ENCODE measurements at places on chromosomes 3 and 15. TPM values are rescaled to one million over a fixed set of nuclear protein-coding genes. Genes with fewer than 3 reads are reported as not detected.

DNA sequence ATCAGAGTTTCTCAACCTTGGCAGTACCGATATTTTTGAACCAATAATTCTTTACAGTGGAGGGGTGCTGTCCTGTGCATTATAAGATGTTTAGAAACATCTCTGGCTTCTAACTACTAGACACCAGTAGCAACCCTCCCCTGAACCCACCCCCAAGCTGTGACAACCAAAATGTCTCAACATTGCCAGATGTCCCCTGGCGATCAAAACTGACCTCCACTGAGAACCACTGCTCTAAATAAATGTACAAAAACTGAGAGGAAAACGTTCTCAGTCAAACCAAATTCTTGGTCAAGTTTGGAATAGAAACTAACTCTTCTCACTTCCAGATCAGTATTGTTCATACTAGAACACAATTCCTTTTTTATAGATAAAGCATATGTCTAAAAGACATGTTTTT is 58.5 kb downstream of the GPR160 start:
- DNase-seq: no peak
- H3K27ac ChIP-seq: no peak overlapping the region
- no peak overlapping the region for H3K4me3 ChIP-seq
- no peaks in the 10 kb centered on the region for H3K4me1 ChIP-seq
- H3K36me3 ChIP-seq: peaks cover 52% of the 10 kb centered on the region

- no peak overlapping the region for H3K4me3 ChIP-seq
- no peaks in the 10 kb centered on the region for H3K4me1 ChIP-seq
- DNase-seq: no peak
Measured at GRCh38 chr3:30319713-30320112, 286.7 kb upstream of the TGFBR2 start.

DNA sequence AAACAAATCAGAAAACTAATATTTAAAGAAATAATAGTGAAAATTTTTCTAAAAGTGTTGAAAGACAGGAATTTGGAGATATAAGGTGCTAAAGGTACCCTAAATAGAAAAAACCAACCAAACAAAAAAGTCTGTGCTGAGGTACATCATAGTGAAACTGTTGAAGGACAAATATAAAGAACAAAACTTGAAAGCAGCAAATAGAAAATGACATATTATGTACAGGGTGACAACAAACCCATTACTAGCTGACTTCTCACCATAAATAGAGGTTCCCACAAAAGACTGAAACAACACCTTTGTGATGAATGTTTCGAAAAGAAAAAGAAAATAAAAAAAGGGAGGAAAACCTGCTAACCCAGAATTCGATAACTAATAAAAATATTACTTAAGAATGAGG is 502.5 kb upstream of the NECTIN3 start:
- no peak overlapping the region for H3K27ac ChIP-seq
- H3K27me3 ChIP-seq: no peaks in the 10 kb centered on the region
- no peaks in the 10 kb centered on the region for H3K4me1 ChIP-seq
- DNase-seq: no peak

DNA sequence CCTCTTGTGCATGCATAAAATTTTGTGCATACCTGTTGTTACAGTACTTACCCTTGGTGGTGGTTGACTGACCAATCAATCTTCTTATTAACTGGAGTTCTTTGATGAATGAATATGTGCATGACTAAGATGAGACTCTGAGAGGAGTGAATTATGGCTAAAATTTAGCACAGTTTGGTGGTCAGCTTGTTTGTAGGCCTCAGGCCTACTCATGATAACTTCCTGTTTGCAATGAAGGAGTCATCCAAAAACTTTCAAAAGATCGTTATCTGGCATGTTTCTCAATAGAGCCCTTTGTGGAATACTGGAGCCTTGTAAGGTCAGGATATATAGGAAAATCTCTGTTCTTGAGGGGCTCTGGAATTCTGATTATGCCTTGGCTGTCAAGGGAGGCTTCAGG is 66.5 kb downstream of the LEKR1 start:
- H3K4me1 ChIP-seq: peaks cover 17% of the 10 kb centered on the region
- H3K27me3 ChIP-seq: no peaks in the 10 kb centered on the region
- no peak overlapping the region for H3K27ac ChIP-seq
- DNase-seq: no peak
- no peak overlapping the region for H3K4me3 ChIP-seq

ACAN gene
- 23.2 TPM for total RNA-seq

DNA sequence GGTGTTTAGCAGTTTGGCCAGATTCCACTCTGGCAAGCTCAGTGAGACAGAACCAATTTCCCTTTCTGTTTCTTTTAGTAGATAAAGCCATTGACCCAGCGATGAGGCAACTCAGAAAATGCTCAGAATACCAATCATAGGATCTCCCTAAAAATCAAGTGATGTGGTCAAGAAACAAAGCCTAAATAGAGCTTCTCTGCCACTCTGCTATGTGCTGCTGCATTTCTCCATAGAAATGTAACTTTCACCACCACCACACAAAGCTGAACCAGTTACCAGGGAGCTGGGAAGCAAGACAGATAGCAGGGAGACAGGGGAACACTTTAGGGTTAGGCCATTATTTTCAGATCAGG is 109.8 kb downstream of the RPL22L1 start:
- no peak for DNase-seq
- H3K27ac ChIP-seq: peak overlapping the region; percentile 37
- H3K4me1 ChIP-seq: peaks cover 13% of the 10 kb centered on the region
- H3K27me3 ChIP-seq: no peaks in the 10 kb centered on the region
- H3K4me3 ChIP-seq: no peak overlapping the region
- no peaks in the 10 kb centered on the region for H3K36me3 ChIP-seq

GRCh38 chr3:177551431-177551836 is 354.2 kb upstream of the TBL1XR1 start:
- no peak overlapping the region for H3K27ac ChIP-seq
- no peak for DNase-seq
- H3K27me3 ChIP-seq: no peaks in the 10 kb centered on the region
- peaks cover 57% of the 10 kb centered on the region for H3K4me1 ChIP-seq
- H3K36me3 ChIP-seq: no peaks in the 10 kb centered on the region

DNA sequence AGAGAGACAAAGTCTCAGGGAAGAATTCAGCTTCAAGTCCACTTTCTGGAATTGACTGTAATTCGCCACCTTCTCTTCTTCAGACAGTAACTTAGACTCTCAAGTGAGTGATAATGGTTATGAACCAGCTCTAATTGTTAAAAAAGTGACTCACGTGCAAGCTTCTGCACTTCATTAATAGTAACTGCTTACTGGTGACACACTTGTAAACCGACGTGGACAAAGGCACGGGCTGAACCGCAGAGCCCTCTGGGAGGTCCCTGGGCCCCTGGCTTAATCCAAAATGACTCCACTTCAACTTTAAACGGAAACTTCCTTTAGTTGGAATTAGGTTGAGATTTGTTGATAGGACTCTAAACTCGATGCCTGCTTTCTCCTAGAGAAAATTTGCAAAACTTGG is 17.0 kb downstream of the MUC4 start:
- no peaks in the 10 kb centered on the region for H3K4me1 ChIP-seq
- H3K4me3 ChIP-seq: no peak overlapping the region
- no peak for DNase-seq
- H3K36me3 ChIP-seq: no peaks in the 10 kb centered on the region
- H3K27ac ChIP-seq: no peak overlapping the region

GRCh38 chr3:158381262-158381868 is 189.6 kb upstream of the MLF1 start:
- H3K27me3 ChIP-seq: no peaks in the 10 kb centered on the region
- no peak overlapping the region for H3K4me3 ChIP-seq
- no peaks in the 10 kb centered on the region for H3K36me3 ChIP-seq
- no peaks in the 10 kb centered on the region for H3K4me1 ChIP-seq

GRCh38 chr3:78707609-78708008 is 1060.2 kb downstream of the ROBO1 start:
- H3K4me3 ChIP-seq: no peak overlapping the region
- H3K4me1 ChIP-seq: no peaks in the 10 kb centered on the region
- H3K36me3 ChIP-seq: no peaks in the 10 kb centered on the region
- DNase-seq: no peak
- H3K27me3 ChIP-seq: no peaks in the 10 kb centered on the region

UNC13C gene
- total RNA-seq: 1.2 TPM

DNA sequence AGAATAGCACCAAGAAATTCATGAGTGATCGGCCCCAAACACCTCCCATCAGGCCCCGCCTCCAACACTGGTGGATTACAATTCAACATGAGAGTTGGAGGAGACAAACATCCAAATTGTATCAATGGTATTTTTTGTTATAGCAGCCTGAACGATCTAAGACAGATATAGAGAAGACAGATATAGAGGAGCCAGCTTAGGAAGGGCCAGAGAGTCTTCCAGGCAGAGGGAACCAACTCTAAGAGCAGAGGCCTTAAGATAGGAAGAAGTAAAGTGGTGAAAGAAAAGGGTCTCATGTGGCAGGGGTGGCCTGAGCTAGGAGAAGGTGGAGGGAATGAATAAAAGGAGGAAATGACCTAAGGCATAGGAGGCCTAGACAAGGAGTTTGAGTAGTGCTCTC is 158.8 kb upstream of the TBL1XR1 start:
- no peak for DNase-seq
- H3K36me3 ChIP-seq: no peaks in the 10 kb centered on the region
- H3K4me1 ChIP-seq: peaks cover 61% of the 10 kb centered on the region
- H3K4me3 ChIP-seq: no peak overlapping the region

- H3K27ac ChIP-seq: no peak overlapping the region
- H3K4me1 ChIP-seq: peaks cover 32% of the 10 kb centered on the region
- no peak overlapping the region for H3K4me3 ChIP-seq
- H3K36me3 ChIP-seq: no peaks in the 10 kb centered on the region
- no peak for DNase-seq
Measured at GRCh38 chr3:114361391-114361790, 67.6 kb downstream of the TIGIT start.

HDAC11 gene
- 17.4 TPM for total RNA-seq

DNA sequence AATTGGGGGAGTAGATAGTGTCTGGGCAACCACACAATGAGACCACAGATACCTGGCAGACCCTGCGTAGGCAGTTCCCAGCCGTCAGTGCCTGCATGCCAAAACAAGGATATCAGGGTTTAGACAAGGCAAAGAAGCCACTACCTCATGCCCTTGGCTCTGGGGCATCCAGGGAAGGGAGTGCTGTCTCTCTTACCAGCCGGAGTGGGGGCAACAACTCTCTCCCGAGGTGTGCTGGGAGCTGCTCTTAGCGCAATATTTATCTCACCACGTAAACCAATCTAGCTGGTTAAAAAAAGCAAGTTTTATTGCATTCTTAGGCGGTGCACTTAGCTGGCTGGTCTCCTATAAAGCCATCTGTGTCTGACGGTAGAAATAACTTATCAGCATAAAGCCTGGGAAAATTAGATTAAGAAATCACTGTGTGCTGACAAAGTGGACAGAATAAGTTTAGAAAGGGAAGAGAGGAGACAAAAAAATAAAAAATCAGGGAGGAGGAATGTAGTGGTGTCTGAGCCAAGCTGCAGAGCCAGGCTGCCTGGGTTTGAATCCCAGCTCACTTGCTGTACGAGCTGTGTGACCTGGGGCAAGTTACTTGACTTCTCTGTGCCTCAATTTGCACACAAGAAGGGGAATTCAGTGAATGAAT is 273.2 kb downstream of the PDZRN3 start:
- H3K36me3 ChIP-seq: no peaks in the 10 kb centered on the region
- no peak for DNase-seq
- no peak overlapping the region for H3K27ac ChIP-seq
- H3K4me3 ChIP-seq: no peak overlapping the region
- no peaks in the 10 kb centered on the region for H3K27me3 ChIP-seq

GPR149 gene
- not detected for total RNA-seq

GRCh38 chr3:157475921-157476414 is 27.2 kb downstream of the VEPH1 start:
- no peaks in the 10 kb centered on the region for H3K36me3 ChIP-seq
- H3K4me1 ChIP-seq: no peaks in the 10 kb centered on the region
- H3K27ac ChIP-seq: no peak overlapping the region
- H3K27me3 ChIP-seq: no peaks in the 10 kb centered on the region

DNA sequence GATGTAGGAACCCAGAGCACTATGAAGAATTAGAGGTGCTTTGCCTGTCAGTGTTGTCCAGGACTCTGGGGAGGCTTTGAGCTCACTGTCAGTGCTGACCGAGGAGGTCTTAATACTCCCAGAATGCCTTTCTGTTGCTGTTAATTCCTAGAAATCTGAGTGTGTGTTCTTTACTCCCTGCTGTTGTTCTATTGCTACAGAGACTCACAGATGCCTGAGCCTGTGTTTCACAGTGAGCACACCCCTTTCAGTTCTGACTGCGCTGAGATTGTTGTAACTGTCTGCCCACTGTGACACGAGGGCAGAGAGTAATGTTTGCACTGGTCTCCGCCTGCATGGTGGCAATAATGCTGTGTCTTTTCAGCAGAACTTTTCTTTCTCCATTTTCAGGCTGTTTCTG is 162.9 kb downstream of the RYR3 start:
- H3K27me3 ChIP-seq: no peaks in the 10 kb centered on the region
- H3K4me1 ChIP-seq: no peaks in the 10 kb centered on the region
- no peak overlapping the region for H3K27ac ChIP-seq

DNA sequence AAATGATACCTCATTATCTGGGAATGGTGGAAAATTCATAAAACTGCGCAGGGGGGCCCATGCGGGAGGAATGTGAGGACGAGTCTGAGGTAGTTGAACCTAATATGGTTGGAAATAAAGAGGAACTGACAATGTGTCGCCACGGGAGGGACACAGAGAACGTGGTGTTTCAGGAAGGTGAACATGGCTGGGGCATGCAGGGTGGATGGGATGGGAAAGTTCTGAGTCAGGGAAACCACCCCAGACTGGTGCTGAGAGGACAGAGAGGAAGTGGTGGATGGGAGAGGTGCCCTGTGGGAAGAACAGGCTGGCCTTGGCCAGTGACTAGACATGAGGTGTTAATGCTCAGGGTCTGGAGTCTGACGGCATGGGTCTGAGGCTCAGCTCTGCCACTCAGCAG is 137.1 kb upstream of the WNT5A start:
- no peak overlapping the region for H3K4me3 ChIP-seq
- DNase-seq: no peak
- no peaks in the 10 kb centered on the region for H3K4me1 ChIP-seq
- no peaks in the 10 kb centered on the region for H3K36me3 ChIP-seq

DNA sequence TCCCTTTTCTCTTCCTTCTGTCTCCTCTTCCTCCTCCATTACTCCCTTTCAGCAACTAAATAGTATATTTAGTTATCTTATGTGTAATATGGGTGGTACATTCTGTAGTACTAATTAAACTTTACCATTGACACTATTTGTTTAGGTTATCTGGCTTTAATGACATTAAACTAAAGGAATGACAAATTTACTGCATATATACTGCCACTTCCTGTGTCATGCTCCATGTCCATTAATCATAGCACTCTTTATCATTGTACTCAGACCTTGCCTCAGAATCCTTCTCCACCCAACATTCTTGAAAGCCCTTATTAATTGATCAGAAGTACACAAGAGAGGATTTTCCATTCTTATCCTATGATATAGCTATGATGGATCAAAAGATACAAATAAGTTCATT is 244.2 kb downstream of the NAALADL2 start:
- H3K36me3 ChIP-seq: no peaks in the 10 kb centered on the region
- no peak for DNase-seq
- no peak overlapping the region for H3K4me3 ChIP-seq
- H3K27ac ChIP-seq: no peak overlapping the region
- H3K27me3 ChIP-seq: no peaks in the 10 kb centered on the region

- no peak overlapping the region for H3K27ac ChIP-seq
- H3K36me3 ChIP-seq: no peaks in the 10 kb centered on the region
- no peak for DNase-seq
- no peak overlapping the region for H3K4me3 ChIP-seq
- no peaks in the 10 kb centered on the region for H3K4me1 ChIP-seq
Measured at GRCh38 chr3:53023072-53023823, 22.6 kb downstream of the SFMBT1 start.

PGBD4 gene
- 0.27 TPM for total RNA-seq

PTPRG gene
- total RNA-seq: 208 TPM

- H3K4me3 ChIP-seq: no peak overlapping the region
- no peaks in the 10 kb centered on the region for H3K4me1 ChIP-seq
- DNase-seq: no peak
Measured at GRCh38 chr3:43477600-43477999, 144.2 kb downstream of the ANO10 start.

All from thoracic aorta (tissue), 2 donors.